Stimulated activated CD4-positive, alpha-beta T cell treated with anti-CD3 and anti-CD28 coated beads, Interleukin-12 subunit alpha, Interleukin-12 subunit beta, amount 100 ng/mL, for 4 hours (primary cell): ENCODE measurements at places on chromosomes 4 and X.

DNA sequence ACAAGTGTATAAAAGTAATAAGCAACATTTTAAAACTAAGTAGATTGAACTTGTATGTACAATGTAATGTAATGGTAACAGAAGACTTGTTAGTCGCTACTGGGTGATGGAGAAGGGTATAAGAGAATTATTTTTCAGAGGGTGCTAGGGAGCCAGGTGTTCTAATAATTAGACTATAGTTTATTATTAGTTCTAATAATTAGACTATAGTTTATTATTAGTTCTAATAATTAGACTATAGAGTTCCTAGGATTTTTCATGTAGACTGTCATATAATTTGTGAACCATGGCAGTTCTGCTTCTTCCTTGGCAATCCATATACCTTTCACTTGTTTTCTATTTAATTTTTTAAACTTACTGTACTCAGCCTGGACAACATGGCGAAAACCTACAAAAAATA is 117.3 kb upstream of the TSPAN5 start:
- no peak for DNase-seq

GRCh38 chr4:10803713-10804343 is 119.3 kb upstream of the CLNK start:
- no peak for DNase-seq

DNA sequence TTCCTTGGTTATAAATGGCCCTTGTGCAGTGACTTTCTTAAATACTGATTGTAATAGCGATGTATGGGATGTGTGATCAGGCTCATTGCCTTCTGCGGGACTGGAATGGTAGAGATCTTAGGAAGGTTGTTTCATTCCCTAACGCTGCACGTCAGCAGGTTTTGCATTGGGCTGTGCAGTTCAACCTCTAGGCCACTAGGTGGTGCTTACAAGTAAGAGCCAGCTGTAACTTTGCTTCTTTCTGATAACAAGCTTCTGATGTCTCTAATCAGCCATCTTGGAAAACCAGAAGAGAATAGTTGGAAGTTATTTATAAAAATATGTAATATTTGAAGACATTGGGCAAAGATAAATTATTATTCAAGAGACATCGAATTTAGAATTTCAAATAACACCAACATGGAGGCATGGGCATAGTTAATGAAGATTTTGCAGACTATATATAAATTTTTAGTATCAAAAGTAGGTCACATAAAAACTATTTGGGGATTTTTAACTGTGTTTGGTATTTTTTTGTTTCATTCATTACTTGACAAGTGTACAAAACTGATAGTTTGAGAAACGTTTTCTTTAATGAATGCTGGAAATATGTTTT is 339.7 kb upstream of the PCDH7 start:
- no peak for DNase-seq

DNA sequence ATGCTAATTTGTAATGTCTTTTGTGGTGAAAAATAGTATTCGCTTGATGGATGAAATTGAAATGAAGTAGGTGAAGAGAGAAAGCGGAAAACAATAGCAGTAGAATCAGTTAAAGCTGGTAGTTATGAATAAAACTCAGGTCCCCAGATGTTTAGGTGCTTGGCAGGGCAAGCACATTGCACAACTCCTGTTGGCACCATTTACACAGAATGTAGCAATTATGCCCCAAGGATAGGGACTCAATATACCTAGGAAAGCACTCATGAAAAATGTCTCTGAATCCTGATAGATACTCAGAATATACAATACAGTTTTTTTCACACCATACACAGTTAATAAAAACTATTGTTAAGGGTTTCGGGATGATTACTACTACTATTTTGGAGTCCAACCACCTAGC is 26.5 kb upstream of the GRIA3 start:
- no peak for DNase-seq

- DNase-seq = no peak
Measured at GRCh38 chr4:76226418-76226817, 12.8 kb upstream of the SCARB2 start.

DNA sequence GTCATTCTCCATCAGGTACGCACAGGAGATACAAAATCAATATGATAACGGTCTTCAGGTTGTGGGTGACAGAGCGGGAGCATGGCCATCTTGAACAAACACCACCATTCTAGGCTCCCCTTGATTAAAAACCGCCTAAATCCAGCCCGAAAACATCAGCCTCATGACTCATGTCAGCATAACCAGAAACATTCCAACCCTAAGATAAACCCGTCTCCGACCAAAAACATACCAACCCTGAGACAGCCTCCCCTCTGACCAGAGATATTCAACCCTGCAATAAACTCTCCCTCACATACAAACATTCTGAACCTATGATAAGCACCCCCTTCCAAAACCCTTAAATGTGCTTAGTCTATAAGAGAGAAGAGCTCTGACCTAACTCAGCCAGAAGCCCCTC is 157.9 kb downstream of the DHRSX start:
- no peak for DNase-seq

DNA sequence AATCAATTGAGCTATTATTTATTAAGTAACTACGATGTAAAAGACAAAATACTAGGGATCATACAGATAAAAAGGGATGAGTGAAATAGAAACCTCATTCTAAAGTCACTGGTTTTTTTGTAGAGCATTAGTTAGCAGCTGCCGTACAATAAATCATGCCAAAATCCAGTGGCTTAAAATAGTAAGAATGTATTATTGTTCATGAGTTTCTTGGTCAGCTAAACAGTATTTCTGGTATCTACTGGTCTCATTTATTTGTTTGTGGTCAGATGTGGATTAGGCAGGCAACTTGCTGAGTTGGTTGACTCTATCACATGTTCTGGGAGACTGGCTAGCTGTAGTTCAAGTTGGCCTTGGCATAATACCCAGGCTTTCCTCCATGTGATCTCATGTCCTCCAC is 667.3 kb downstream of the GALNTL6 start:
- DNase-seq = no peak

DNA sequence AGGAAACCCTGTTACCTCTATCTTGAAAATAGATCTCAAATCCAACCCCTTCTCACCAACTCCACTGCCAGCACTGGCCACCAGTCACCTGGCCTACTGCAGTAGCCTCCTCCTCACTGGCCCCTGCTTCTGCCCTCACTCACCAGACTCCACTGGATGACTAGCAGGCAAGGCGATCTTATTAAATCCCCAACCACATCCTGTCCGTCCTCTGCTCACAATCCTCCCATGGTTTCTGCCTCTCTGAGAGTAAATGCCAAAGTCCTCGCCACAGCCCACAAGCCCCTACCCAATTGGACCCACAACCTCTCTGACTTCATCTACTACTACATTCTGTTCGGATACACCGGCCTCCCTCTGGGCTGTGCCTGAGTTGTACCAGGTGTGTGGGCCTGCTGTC is 5.4 kb upstream of the PIM2 start:
- DNase-seq = no peak

DNA sequence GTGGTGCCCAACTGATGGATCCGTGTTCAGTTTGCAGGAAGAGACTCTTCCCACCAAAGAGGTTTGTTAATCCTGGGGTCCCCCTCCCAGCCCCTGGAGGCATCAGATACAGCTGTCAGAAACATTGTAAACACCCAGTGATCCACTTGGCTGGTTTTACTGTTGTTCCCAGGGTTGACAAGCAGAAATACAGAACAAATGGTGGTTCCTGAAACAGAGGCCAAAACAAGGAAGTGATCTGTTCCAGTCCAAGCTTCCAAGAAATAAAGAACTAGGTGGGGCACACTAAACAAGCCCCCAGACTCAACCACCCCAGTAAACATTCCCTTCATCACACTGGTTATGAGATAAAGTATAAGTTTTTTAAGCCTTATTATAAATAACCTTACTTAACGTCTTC is 1.4 kb downstream of the TMLHE start:
- no peak for DNase-seq

GRCh38 chrX:115189110-115189509 is at the start of gene RBMXL3:
RBMXL3 (plus strand) TSS chrX:115189410; CDS start chrX:115189442, 32 bp downstream.
- no peak for DNase-seq

DNA sequence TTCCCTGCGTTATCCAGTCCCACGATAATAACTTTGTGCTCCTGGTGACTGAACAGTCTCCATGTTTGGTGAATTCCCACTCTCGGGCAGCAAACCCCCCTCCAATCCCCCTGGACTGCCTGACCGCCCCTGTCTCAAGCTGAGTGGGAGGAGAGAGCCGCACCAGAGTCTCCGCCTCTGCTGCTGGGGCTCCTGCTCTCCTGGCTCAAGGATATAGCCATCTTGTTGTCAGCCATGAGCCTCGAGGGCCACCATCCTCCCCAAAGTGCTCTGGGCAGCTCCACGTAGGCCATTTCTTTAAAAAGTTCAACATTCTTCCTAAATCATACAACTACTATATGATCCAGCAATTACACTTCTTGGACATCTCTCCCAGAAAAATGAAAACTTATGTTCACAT is 49.3 kb upstream of the PGRMC1 start:
- DNase-seq = no peak

- no peak for DNase-seq
Measured at GRCh38 chr4:34412911-34413310, 1831.4 kb downstream of the ARAP2 start.

- no peak for DNase-seq
Measured at GRCh38 chr4:64341711-64342110, 67.5 kb downstream of the TECRL start.

DNA sequence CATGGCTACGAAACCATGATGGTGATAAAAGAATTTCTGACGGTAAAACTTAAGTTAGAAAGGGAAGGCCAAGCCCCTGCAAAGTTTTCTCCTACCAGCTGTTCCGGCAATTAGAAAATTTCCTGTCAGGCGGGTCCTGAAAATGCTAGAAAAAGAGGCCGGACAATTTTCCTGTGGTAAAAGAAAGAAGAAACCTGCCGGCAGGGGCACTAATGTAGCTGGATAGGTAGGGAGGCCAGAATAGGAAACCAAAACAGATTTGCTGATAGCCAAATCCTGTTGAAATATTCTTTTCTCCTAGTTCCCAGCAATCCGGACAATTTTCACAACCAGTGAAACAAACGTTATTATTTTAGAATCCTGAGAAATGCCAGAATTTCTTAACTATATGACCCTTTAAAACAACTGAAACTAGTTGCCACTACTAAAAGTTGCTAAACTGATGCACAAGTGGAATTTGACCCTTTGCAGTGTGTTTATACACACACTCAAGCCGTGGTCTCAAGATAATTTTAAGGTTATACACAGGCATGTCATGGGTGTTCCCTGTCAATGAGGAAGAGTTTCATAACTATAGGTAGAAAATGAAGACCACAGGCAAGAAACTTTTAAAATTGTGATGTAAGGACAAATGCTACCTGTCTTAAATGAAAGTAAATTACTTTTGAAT is 47.7 kb downstream of the RPS6KA3 start:
- no peak for DNase-seq

- peak; percentile 18 for DNase-seq
Measured at GRCh38 chr4:104860238-104861123, 286.2 kb upstream of the TET2 start.

GRCh38 chr4:76058888-76059426 is 15.6 kb upstream of the ART3 start:
- no peak for DNase-seq

- no peak for DNase-seq
Measured at GRCh38 chrX:102958794-102959193, 21.7 kb downstream of the RAB40AL start.

GRCh38 chr4:122163767-122164166 is 11.6 kb downstream of the BLTP1 start:
- DNase-seq = no peak

- DNase-seq = no peak
Measured at GRCh38 chrX:77264490-77264889, 182.7 kb upstream of the FGF16 start.

DNA sequence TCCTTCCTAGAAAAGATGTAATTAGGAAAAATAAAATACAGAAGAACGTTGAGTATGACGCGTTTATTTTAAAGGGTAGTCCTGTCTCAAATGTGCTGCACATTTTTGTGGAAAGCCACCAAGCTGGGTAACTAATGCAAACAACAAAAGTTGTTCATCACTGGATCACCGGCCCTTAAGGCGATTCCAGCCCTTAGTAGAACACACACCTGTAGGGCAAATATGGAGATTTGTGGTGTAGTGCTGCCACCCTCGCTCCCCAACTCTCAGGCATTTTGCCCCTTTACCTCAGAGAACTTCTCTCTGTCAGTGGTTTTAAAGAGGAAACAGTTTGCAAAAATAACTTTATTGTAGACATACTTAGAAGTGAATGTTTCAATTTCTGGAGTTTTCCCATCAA is 1.9 kb downstream of the TBL1X start:
- DNase-seq = no peak

DNA sequence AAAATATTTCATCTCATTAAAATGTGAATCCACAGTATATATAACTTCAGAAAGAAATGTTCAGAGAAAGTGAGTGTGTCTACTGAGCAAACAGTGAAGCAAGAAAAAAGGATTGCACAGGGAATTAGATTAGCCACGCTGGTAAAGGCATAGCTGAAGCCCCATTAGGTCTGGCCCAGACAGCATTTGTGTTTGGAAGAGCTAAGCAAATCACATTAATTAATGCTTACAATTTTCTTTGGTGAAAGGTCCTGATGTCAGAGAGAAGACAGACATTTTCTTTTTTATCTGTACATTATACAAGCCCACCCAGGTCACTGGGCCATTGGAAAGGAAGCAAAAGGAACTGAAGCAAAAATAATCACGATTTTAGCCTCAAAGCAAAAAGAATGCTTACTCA is 354.6 kb downstream of the GRID2 start:
- no peak for DNase-seq

DNA sequence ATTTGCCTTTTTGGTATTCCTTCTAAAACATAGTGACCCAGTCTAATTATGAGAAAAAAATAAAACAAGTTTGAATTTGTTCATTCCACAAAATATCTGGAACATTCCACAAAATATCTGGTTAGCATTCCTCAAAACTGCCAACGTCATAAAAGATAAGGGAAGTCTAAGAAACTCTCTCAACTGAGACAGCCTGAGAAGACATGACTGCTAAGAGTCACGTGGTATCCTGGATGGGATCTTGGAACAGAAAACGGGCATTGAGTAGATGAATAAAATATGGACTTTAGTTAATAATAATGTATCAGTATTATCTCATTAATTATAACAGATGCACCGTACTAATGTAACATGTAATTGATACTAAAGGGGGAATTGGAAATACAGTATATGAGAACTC is 280.9 kb downstream of the ARAP2 start:
- DNase-seq = no peak

DNA sequence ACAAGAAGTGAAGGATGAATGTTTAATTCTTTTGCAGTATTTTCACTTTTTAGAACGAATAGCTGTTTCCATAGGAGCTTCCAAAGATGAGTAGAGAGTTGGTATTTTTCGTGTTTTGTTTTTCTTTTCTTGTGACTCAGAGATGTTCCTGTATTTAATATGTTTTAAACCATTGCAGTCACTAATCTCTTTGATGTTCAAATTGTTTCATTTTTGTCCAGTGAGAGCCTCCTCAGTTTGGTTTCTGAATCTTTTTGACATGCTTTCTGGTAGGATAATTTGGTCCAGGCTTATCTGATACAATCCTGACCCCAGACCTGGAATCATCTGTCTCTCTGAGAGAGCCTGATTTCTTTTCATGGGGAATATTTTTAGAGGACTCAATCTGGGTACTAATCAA is 41.6 kb downstream of the BEX3 start:
- DNase-seq = no peak
